AG09319 (cell line): ENCODE measurements at places on chromosomes 5 and 9.

DNA sequence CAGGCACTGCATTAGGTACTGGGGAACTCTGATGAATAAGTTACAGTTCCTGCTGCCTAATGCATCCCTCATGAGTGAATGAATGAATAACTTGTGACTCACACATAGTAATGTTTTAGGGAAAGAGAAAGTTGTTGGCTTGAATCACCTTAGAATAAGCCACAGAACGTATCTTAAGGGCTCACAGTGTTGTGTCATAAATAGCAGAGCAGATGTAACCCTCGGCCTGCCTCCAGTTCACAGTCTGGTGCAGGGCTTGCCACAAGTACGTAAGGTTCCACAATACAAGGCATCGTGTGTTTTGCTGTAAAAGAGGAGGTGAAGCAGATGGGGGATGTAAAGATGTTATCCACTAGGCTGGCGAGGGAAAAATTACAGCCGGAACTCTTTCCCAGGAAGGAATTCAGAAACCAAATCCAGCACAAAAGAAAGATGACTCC is 218.7 kb downstream of the TRPM3 start:
- peak; percentile 79 for DNase-seq

- DNase-seq: no peak
Measured at GRCh38 chr9:127029548-127029947, 92.9 kb downstream of the ANGPTL2 start.

DNA sequence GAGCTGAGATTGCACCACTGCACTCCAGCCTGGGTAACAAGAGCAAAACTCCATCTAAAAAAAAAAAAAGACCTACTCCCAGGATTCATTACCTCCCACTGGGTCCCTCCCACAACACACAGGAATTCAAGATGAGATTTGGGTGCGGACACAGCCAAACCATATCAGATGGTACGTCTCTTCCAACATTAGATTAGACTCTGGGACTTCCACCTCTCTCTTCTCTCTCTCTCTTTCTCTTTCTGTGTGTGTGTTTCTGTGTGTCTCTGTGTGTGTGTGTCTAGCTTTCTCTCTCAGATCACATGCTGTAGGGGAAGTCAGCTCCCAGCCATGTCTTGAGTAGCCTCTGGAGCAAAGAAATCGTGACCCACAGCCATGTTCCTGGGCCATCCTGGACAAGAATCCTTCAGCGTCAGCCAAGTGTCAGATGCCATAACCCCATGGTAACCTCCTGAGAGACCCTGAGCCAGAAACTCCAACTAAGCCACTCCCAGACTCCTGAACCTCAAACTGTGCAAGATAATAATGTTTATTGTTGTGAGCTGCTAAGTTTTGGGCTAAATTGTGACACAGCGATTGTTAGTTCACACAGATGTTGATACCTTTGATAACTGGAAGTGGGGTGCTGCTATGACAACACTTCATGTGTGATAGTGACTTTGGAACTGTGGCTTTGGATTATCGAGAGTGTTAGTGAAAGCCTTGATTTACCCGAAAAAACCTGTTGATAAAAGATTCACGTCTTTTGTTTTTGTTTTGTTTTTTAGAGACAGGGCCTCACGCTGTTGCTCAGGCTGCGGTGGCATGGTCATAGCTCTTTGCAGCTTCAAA is 4.1 kb upstream of the CMBL start:
- DNase-seq: no peak

DNA sequence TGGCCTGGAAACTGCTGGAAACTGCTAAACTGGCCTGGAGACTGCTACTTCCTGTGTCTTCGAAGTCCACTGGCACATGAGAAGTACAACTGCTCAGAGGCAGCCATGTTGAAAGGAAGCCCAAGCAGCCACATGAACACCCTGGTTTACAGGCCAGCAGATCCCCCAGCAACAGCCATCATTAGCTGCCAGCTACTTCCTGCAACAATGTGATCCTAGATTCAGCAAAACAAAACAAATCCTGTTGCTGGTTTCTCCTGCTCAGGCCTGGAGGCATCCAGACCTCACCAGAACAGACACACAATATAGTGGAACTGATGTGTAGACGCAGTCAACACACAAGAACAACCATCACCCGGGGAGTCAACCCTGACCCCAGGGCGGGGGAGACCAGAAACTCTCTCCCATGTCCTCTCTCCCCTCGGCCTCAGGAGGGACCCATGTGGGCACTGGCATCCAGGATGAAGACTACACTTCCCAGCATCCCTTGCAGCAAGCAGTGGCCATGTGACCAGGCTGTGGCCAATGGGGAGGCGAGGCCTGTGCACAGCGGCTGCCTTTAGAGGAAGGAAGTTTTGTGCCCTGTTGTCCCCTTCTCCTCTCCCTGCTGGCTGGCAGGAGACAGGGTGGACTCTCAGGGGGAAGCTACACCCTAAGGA is 9.2 kb upstream of the LCN15 start:
- DNase-seq: no peak
